ENCODE measurements at places on chromosomes 1 and 21.

- H3K27ac ChIP-seq = no peak overlapping the region
- H3K4me3 ChIP-seq = no peak overlapping the region
- H3K36me3 ChIP-seq = no peaks in the 10 kb centered on the region
- H3K4me1 ChIP-seq = no peaks in the 10 kb centered on the region
These were observed 3.1 kb upstream of the MROH9 start for GRCh38 chr1:170932236-170932635.

DNA sequence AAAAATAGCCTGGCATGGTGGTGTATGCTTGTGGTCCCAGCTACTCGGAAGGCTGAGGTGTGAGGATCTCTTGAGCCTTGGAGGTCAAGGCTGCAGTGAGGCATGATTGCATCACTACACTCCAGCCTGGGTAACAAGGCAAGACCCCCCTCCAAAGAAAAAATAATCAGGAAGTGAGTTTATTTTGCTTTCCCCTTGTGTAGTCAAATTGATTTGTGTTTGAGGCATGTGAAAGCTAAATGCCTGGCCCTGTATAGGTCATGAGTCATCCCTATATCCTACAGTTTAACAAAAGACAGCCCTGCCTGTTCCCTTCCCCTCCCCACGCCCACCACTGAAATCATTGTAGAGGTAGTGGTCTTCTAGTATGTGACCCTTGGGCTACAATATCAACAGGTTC lies 241.4 kb upstream of the JUN start:
- no peaks in the 10 kb centered on the region for H3K27me3 ChIP-seq
- no peak overlapping the region for H3K27ac ChIP-seq
- peaks cover 20% of the 10 kb centered on the region for H3K4me1 ChIP-seq
- H3K36me3 ChIP-seq = no peaks in the 10 kb centered on the region

DNA sequence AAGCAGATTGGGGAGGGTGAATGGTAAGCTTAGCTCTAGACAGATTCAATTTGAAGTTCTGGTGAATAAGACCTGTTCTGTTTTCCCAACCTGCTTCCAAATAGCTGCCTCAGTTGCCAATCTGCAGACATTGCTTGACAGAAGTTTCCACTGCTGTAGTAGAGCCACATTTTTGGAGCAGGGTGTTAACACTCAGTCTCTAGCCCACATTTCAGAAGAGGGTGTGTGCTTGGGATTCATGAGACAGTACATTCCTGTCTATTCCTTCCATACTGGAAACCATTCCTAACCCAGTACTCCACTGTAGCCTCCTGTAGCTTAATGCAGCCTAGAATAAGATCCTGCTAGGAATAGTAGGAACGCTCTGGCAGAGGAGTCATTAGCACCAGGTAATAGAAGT lies 450.5 kb downstream of the NUF2 start:
- no peaks in the 10 kb centered on the region for H3K36me3 ChIP-seq
- no peak overlapping the region for H3K4me3 ChIP-seq
- DNase-seq = no peak
- no peaks in the 10 kb centered on the region for H3K4me1 ChIP-seq
- H3K27ac ChIP-seq = no peak overlapping the region

DNA sequence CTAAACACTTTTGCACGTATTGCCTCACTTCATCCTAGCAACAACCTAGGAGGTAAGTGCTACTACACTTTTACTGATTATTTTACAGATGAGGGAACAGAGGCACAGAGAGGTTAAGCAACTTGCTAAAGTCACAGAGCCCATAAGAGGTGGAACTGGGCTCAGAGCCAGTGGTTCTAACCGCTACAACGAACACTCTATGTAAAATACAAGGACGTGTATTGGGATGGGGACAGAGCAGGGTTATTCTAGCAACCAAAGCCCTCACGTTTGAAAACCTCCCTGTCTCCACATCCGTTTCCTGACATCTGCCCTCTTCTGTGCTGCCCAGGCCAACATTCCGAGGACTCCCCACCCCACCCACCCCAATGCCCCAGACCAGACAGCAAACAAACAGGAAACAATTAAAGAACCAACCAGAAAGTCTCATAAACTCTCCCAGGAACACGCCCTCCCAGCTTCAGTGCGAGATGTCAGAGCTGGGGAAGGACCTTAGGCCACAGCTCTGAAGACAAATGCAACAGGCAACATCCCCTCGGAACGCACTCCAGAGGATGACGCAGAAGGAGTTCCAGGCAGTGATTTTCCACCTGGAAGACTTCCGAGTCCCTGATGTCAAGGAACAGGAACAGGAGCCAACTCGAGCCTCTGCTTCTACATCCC lies 41.1 kb downstream of the GLIS1 start:
- no peak for DNase-seq
- no peak overlapping the region for H3K4me3 ChIP-seq
- no peaks in the 10 kb centered on the region for H3K36me3 ChIP-seq
- H3K27ac ChIP-seq = no peak overlapping the region
- H3K27me3 ChIP-seq = no peaks in the 10 kb centered on the region
